Neural crest cell (in vitro differentiated cells): ENCODE measurements at places on chromosomes 16 and 17.

GRCh38 chr17:14004927-14005620 is 64.2 kb upstream of the COX10 start:
- DNase-seq = no peak
- no peaks in the 10 kb centered on the region for H3K4me1 ChIP-seq
- H3K36me3 ChIP-seq = peaks cover 16% of the 10 kb centered on the region
- no peaks in the 10 kb centered on the region for H3K27me3 ChIP-seq

DNA sequence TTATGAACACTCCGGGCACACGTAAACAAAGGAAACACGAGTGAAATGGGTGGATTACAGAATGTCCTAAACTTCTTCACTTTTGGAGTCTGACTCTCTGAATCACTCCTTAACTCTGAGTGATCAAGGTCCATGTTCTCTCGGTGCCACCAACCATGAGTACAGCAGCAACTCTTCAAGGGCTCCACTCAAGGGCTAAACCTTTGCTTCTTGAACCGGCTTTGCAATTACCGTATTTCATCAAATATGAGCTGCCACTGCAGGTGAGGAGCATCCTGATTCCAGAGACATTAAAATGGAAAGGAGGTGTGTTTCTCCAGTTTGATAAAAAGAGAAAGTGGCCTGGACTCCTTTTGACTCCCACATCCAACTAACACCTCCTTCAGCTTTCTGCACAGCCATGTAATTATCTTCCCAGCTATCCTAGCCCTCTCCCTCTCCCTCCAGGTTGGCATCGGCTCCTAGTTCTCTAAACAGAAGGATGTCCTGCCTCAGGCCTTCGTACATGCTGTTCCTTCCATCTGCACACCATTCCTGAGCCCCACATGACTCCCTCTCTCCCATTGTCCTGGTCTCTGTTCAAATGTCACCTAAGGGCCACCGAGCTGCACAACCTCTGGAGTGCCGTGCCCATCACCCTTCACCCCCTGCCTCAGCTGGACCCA is 61.4 kb downstream of the ZDHHC7 start:
- no peak overlapping the region for H3K27ac ChIP-seq
- peaks cover 18% of the 10 kb centered on the region for H3K4me1 ChIP-seq
- DNase-seq = no peak
- no peaks in the 10 kb centered on the region for H3K27me3 ChIP-seq
- H3K4me3 ChIP-seq = no peak overlapping the region

GRCh38 chr16:16908077-16908476 is 529.1 kb downstream of the NPIPA7 start:
- no peak overlapping the region for H3K4me3 ChIP-seq
- no peak overlapping the region for H3K27ac ChIP-seq
- H3K27me3 ChIP-seq = peaks cover 13% of the 10 kb centered on the region
- no peaks in the 10 kb centered on the region for H3K36me3 ChIP-seq
- H3K4me1 ChIP-seq = no peaks in the 10 kb centered on the region

- no peak overlapping the region for H3K4me3 ChIP-seq
- H3K27me3 ChIP-seq = no peaks in the 10 kb centered on the region
- H3K27ac ChIP-seq = no peak overlapping the region
- H3K4me1 ChIP-seq = peaks cover 5% of the 10 kb centered on the region
These were observed 28.3 kb downstream of the LYRM1 start for GRCh38 chr16:20928774-20929411.

- DNase-seq = no peak
- no peaks in the 10 kb centered on the region for H3K27me3 ChIP-seq
- no peak overlapping the region for H3K4me3 ChIP-seq
- H3K4me1 ChIP-seq = peaks cover 11% of the 10 kb centered on the region
These were observed 422.3 kb upstream of the PSMD7 start for GRCh38 chr16:73874324-73874723.

DNA sequence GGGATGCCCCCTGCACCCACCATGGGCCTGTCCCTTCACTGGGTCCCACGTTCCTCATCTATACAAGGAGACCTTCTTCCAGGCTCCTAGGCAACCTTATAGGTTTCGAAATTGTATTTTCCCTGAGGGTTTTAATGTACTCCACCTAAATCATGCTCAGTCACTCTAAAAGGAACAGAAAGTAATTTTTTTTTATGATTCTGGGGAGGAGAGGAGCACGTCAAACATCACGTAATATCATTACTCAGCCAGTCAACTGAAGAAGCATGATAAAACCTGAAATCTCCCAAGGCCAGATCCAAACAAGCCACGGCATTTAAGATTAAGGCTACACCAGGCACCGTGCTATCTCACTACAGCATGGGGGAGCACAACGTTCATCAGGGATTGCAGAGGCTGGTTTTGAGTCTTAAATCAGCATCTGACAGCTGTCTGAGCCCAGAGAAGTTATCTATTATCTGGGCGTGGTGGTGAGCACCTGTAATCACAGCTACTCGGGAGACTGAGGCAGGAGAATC is 3.9 kb upstream of the TMEM114 start:
- peaks cover 5% of the 10 kb centered on the region for H3K4me1 ChIP-seq
- H3K4me3 ChIP-seq = no peak overlapping the region
- H3K36me3 ChIP-seq = no peaks in the 10 kb centered on the region
- H3K27me3 ChIP-seq = peaks cover 37% of the 10 kb centered on the region
- H3K27ac ChIP-seq = no peak overlapping the region
- no peak for DNase-seq
